ENCODE measurements at places on chromosomes 2 and 18.

DNA sequence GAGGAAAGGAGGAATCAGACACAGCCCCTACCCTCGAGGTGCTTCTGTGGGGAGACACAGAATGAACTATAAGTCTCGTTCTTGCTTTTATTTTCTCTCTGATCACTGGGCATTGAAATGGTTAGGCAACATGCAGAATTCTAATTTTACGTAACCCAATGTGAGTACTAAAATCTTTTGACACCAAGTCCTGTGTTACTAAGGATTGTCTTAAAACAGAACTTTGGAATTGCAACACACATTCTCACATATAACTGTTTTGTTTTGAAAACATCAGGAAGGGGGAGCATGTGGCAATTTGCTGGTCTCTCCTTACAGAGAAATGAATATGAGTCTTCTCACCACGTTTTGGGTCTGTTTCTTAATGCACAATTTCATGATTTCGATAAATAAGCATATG, 23.6 kb upstream of the SULT1C4 start:
- no peak for DNase-seq

DNA sequence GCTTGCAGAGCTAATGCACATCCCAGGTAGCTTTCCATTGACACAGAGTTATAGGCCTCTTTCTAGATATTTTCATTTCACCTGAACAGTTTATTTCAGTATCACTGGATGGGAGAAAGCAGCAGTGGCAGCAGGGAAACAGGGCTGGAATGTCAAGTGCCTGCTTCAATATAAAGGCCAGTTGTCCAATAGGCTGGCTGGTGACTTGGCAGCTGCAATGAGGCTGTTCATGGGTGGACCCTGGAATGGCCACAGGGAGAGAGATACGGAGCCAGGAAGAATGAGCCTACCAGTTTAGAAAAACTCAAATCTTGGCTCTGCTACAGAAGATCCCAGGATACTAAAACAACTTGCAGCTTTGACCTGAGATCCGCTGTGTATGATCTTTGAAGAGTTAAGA, 185.0 kb downstream of the BCL11A start:
- DNase-seq = no peak

- DNase-seq = no peak
Measured at GRCh38 chr2:174967691-174968260, 37.4 kb downstream of the CHN1 start.

DNA sequence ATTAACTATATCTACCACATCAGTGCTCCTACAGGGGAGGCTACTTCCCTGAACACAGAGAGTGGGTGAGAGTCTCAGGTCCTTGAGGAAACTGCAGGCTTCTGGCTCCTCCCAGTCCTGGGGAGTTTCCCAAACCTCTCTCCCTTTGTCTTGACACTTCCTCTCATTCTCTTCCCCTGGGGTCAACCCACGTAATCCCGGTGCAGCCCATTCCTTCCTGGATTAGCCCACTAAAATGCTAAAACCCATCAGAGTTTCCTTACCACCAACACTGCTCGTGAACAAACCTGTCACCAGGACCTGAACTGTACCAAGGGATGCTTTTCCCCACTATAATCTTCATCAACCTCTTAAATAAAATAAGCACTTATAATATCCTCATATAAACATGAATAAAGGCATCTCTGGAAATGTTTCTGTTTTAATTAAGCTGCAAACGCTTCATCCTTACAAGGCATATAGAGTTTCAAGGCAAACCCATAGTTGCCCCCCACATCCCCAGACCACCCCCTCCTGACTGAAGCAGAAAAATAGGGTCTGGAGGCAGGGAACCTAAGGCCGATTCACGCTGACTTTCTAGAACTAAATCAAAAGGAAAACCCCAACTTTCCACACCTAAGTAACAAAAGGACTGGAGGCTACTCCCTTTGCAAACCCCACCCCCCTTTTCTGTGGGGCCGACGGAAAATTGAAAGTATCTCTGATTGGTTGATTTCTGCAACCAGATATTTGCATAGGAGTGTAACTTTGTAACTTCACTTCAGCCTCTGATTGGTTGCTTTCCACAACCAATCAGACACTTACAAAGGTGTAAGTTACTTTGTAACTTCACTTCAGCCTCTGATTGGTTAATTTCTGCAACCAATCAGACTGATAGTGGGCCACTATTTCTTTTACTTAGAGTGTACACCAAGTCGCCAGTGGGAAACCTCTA, 19.0 kb downstream of the TMSB10 start:
- no peak for DNase-seq

- DNase-seq = no peak
Measured at GRCh38 chr18:34932792-34933466, 108.3 kb upstream of the MAPRE2 start.

DNA sequence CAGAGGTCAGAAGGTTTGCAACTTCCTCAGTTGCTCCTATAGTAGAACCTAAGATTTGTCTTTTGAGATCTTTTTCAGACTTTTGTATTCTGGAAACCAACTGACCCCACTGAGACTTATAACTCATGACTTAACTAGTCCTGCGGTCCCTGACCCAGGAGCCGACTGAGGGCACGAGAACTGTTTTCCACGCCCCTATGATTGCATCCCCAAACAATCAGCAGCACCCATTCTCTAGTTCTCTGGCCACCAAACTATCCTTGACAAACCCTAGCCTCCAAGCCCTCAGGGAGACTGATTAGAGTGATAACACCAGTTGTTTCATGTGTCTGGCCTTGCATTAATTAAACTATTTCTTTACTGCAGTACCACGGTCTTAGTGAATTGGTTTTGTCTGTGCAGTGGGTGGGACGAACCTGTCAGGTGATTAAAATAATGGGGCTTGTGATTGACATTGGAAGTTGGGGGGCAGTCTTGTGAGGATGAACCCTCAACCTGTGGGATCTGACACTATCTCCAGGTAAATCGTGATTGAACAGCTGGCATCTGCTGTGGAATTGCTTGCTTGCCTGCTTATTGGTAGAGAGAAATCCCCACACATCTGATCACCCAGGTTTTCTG, 95.7 kb downstream of the B3GNT2 start:
- no peak for DNase-seq

DNA sequence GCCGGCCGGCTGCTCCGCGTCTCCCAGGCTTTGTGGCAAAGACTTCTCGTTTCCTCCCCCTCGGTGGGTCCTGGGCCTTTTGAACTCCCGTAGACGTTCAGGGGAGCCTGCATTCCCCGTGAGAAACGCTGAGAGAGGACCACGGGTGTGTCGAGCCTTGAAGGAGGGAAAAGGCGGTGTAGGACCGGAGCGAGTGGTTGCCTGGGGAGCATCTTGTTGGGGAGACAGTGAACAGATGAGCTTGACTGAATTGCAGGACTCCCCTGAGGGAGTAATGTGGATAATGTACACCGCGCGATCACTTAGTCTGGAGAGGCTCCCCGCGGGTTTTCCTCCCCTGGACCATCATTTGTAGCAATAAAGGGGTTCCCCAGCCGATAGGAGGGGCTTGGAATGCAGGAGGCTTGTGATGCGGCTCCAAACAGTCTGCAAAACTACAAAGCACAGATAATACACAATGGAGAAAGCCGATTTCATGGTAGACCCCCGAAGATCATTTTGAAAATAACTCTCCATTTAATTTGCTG, 769 bp downstream of the ALMS1 start:
- no peak for DNase-seq

GRCh38 chr2:32750880-32751279, 123.0 kb downstream of the TTC27 start:
- no peak for DNase-seq

DNA sequence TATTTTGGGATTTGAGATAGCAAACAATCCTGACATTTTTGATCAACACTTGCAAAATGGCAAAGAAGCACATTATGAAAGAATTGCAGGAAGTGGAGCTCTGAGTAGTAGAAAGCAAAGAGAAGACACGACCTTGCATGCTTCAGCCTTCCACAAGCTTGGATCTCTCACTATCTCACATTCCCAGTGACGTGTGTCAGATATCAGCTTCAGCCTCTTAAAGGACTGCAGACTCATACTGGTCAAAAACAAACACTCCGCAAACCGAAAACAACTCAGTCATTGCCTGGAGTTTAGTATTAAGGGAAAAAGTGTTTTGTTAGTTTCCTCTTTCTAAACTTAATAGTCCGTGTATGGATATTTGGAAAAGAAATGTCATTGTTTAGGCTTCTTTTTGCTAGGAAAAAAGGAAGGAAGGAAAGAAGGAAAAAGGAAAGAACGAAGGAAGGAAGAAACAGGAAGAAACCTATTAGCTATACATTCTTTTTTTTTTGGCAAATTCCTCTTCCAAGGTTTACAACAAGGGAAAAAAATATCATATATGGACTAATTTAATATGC, 32.6 kb upstream of the SLC40A1 start:
- DNase-seq = no peak

DNA sequence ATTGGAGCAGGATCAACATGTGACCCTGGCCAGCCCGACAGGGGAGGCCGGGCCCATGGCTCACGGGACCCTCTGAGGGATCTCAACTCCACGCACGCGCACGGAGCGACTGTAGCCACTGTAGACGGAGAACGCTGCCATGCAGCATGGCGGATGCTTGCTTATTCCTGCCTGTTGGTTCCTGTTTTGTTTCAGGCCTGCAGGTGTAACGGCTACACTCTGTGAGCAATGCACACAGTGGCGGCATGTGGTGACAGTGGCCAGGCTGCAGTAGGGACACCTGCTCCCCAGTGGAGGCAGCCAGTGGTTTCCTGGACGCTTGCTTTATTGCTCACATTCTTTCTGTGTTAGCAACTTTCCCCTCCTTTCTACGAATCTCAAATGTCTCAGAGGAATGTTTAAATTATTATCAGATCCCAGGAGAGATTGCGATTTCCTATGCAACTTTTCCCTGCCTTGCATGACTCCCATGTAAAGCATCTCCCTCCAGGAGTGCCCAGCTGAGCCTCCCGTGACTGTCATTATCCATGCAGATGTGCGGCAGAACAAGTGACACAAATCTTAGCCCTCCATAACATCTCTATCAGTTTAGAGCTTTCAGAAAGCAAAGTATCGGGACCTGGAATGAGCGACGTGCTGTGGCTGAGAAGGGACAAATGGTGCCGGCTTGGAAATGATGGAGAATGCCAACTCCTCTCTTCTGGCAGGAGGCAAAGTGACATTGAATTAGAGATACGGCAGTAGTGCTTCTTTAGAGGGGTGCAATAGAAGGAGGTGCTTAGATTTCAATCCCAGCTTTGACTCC, 209.7 kb downstream of the ASB1 start:
- no peak for DNase-seq

DNA sequence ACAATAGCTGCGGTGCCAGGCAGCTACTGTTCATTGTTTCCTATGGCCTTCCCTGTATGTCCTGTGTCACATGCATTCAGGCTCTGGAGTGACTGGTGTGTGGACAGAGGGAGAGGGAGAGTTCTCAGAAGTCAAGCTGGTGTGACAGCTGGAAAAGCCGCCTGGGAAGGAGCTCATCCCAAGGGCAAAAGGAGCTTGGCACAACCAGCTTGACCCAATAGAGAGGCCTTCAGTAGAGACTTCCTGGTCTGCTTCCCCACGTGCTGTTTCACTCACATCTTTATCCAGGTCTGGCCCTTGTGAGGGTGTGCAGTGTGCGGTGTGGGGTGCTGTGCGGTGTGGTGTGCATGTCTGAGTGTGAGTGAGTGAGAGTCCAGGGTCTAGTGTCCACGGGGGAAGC, 11.1 kb upstream of the NT5DC4 start:
- no peak for DNase-seq

DNA sequence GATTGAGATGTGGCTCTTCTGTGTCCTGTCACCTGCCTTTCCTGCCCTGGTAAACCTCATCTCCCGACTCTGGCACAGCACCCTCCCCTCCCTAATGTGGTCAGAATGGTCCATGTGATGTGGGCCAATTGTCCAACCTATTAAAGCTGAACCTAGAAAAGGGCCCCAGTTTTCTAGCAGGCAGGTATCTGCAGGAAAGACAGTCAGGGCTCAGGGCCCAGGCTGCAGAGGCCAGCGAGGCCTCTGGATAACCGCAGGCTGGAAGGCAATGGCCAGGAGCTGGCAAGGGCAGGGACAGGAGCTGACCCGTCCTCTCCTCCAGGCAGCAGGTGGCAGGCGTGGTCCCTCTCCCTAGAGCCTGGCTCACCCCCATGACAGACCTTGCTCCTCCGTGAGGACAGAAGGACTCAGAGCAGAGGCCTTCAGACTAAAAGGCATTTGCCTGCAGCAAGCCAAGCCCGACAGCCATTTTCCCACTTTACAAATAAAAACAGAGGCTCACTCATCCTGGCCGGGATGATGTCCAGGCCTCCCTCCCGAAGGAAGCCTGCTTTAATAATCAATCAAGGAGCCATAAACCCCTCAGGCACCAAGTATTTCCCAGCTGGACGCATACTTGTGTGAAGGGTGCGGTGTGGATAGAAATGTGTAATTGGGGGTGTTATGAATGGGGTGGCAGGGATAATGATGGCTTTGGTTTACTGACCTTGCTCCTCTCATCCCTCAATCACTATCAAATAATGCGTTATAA, 107.1 kb downstream of the TWIST2 start:
- DNase-seq = no peak

DNA sequence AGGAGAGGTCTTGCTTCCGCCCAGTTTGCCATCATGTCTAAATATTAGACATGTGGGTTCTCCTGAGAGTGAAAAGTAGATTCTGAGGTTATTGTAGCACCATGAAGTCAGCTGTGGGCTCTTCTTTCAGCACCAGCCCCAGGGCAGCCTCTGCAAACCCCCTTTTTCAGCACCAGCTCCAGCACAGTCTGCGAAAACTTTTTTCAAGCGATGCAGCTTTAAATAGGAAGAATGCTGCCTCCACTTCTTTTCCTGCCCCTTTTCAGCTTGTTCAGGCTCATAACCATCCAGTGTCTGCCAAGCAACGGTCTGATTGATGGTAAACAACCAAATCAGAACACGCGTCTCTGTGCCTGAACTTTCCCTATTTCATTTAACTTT, at the start of gene COL5A2:
Gene COL5A2 (minus strand): TSS at position 192 of the 381 bp plus-strand sequence. CDS start 157 bp downstream, at position 35.
- no peak for DNase-seq

DNA sequence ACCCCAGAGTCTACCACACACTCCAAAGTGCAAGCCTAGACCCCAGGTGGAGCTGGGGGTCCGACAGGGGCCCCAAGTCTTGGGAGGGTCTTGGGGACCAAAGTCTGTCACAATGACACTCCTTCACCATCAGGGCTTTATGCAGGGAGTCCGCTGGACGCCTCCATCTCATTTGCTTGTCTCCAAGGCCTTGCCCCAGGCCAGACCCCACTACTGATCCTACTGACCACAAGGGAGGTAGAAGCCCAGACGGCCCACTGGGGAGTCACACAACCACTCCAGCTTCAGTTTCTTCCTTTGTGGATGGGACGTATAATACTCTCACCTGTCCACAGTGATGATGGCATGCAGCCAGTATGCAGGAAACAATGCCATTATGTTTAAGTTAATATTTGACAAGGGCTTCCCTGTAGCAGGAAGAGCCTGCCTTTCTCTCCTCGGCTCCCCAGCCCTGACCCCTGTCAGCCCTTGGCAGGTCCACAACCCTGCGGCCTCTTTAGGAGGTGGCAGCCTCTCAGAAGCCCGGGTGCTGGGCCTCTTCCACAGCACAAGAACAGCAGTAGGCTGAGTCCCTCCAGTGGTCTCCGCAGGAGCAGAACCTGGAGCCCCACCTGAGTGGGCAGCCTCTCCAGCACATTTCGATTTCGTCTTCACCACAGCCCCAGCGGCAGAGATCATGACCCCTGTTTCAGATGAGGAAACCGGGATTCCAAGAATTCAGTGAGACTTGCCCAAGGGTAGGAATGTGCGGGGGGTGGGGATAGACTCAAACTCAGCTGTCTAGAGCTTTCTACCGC, 6.5 kb downstream of the BIN1 start:
- DNase-seq = no peak
